ENCODE measurements at places on chromosomes 5 and 9.

- DNase-seq = no peak
Measured at GRCh38 chr9:76575761-76576160, 116.8 kb downstream of the GCNT1 start.

- DNase-seq = no peak
Measured at GRCh38 chr9:81756561-81756960, 67.2 kb upstream of the TLE1 start.

GRCh38 chr9:69168709-69169217, 5.3 kb upstream of the TJP2 start:
- peak; percentile 40 for DNase-seq

DNA sequence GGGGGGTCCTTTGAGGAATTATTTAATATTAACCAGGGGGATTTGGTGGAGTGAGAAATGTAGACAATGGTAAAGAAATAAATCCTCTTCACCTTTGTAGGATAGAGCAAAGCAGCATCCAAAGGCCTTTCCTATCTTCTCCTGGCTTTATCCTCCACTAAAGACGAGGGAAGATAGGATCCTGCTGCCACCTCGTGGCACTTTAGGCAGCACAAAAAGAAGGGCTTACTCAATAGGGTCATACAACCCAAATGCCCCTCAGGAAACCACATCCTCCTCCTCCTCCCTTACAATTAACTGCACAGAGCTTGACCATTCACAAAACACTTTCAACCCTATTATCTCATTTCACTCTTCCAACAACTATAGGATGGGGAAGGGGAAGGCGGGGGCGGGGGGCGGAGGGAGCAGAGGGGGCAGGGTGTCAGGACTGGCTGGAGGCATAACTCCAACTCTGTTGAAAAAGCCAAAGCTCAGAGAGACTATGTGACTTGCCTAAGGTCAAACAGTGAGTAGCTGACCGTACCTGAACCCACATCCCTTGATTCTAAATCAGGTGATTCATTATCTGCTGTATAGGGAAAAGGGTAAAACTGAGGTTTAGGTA, 45.4 kb upstream of the MYOT start:
- no peak for DNase-seq

- DNase-seq = no peak
Measured at GRCh38 chr5:85000671-85001070, 616.0 kb upstream of the EDIL3 start.

GRCh38 chr9:127660886-127661741, 45.7 kb upstream of the CFAP157 start:
- DNase-seq = no peak

- no peak for DNase-seq
Measured at GRCh38 chr5:33088176-33088575, 352.6 kb upstream of the TARS1 start.

DNA sequence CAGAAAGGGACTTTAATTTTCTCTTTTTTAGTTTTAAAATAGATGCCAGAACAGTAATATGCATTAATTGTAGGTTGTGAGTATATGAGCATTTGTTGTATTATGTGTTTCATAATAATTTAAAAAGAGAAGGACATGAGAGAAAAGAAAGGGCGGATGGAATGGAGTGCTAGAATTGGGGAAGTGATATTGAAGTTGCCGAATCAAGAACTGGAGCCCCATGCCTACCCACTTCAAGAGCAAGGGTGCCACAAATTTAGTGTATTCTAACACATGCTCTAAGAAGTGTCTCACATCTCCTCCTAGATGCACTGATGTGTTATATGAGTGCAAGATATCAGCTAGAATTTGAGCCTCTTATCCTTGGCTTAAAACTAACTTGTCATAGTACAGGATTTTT, 43.6 kb upstream of the FYB1 start:
- no peak for DNase-seq

GRCh38 chr5:126280343-126280742, 142.9 kb upstream of the GRAMD2B start:
- DNase-seq = no peak

DNA sequence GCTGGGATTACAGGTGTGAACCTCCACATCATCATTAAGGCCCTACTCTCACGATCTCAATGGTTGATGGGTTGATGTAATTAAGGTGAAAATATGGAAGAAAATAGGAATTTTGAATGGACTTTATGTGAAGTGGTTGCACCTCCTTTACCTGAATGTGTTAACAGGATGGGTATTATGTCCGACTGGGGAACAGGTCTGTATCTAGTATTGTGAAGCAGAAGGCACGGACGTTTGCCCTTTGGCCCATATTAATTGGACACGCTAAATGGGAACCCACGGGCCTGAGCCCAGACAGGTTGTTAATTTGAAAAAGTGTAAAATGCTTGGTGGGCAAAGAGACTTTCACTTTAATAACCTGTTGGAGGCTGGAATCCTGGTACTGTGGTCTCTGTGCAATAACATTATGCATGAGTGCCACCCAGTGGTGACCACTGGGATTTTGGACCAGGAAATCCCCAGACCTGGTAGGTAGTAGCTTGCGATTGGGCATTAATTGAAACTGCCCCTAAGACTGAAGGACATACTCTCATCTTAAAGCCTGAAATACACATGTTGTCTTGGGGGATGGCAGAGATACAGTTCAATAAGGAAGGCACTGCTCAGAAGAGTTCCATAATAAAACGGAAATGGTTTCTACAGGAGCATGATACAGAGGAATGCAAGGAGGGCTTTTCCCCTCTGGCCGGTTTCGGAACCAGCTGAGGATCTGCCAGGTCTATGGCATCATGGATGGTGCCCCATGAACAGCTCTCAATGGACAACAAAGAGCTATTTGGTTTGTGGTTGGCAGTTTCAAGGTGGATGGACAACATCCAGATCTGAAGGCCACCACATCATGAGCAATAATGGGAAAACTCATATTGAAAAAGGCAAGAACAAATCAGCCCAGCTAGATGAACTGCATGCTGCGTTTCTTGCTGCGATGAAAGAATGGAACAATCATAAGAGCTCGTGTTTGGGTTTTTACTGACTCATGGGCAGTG, 26.2 kb upstream of the BICD2 start:
- DNase-seq = peak; percentile 49

GRCh38 chr5:125295405-125295872, 549.0 kb upstream of the ZNF608 start:
- DNase-seq = no peak

- DNase-seq = no peak
Measured at GRCh38 chr9:3464033-3464638, 61.7 kb downstream of the RFX3 start.

GRCh38 chr5:71830681-71831539, 111.8 kb downstream of the CARTPT start:
- DNase-seq = no peak

DNA sequence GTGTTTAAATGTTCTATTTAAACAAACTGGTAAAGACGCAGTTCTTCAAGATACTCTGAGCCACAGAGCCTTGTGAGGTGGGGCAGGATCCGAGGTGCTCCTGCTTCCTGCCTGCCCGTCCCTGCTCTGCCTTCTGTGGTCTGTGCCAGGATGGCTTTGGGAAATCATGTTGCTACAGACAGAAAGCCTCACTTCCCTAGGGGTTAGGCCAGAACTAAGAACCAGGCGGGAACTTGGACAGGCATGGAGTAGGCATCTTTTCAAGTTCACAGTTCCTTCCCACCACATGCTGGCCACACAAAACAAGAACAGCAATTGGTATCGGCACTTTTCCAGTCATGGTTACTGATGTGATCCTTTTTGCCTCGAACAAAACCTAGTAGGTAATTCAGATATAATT, 67.7 kb upstream of the SPOCK1 start:
- DNase-seq = no peak

- DNase-seq = no peak
Measured at GRCh38 chr5:89043676-89044075, 160.7 kb upstream of the MEF2C start.

DNA sequence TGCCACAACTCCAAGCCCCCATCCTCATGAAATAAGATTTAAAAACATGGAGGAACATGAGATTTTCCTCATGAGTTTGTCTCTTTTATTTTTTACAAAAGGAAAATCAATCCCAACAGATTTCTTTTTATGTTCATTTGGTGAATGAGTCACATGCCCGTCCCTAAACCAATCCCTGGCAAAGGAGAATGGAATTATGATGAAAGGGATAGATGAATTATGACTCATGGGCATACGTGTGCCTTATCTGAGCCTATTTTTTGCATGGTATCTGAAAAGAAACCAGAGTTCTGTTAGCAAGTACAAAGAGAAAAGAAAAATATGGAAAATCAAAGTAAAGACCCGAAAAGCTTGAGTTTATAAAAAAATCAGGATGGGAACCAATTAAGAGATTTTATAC, 267.5 kb upstream of the TMEM161B start:
- DNase-seq = no peak

DNA sequence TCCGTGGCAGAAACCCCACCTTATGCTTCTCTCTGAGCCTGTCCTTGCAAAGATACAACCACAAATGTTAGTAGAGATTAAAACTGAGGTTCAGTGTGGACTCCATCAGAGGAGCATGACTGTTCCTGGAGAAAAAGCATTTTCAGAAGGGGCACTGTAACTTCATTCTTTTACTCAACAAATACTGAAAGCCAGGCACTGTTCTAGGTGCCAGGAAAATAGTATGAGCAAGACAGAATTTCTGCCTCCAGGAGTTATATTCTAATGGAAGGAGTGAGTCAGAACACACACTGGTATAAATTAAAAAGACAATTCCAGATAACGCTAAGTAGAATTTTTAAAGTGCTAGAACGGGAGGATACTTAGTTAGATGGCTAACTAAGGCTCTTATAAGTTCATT, 251.4 kb upstream of the GAS1 start:
- no peak for DNase-seq

GRCh38 chr5:2748861-2749513, 2.5 kb downstream of the IRX2 start:
- DNase-seq = no peak

DNA sequence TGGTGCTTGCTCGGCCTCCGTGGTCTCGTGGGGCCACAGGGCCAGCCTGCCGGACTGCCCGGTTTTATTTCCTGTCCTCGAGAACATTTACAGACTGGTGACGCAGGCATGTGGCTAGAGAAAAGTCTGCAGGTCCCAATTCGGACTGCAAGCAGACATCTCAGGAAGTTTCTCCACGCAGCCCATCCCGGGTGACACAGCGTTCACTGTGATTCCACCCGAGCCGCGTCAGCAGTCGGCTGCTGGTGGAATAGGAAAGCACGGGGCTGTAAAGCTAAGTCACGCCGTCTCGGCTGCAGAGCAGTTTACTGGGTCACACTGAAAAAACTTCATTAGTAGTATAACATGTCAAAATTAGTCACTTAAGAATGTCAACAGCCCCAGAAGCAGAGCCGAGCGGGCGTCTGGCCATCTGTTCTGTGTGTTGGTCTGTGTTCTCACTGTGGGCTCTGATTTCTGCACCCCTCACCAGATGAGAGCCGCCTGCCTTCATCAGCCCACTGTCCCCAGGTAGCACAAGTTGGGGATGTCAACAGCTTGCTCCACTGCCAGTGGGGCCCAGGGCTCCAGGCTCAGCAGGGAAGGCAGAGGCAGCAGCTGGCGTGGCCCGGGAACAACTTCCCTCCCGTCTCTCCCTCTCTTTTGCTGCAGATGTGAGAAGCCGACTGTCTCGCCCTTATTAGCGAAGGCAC, 363.7 kb downstream of the IRX2 start:
- no peak for DNase-seq

DNA sequence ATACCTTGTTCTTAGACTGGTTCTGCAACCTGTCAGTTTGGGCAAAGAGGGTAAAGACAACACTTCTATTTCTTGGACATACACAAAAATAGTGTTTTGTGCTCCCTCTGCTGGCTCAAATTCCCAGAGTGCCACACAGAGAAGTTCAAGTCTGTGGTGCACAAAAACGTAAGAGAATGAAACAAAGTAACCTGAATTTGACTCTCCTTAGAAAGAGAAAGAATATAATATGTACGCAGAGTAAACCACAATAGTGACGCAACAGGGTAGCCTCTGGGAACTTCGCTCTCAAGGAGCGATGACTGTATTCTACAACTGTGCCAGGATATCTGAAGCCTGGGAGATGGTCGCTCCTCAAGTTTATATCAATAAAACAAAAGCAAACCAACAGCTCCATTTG, 18.5 kb downstream of the DDX31 start:
- no peak for DNase-seq

DNA sequence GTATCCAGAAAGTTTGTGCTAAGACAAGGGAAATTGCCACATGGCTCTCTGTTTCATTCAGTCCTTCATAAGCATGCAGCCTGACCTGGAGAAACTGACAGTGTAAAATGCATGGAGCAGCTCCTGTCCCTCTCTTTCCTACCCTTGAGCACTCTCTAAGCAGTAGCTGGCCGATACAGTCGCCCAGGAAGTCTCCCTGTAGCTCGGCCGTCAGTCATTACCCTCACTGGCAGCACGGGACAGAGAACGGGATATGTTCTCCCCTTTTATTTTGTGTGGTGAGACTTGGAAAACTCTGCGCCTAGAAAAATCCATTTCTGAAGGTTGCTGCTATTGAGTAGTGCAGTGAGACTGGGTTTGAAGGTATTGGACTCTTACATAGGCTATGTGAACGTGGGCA, 56.8 kb upstream of the KCNMB1 start:
- DNase-seq = no peak

DNA sequence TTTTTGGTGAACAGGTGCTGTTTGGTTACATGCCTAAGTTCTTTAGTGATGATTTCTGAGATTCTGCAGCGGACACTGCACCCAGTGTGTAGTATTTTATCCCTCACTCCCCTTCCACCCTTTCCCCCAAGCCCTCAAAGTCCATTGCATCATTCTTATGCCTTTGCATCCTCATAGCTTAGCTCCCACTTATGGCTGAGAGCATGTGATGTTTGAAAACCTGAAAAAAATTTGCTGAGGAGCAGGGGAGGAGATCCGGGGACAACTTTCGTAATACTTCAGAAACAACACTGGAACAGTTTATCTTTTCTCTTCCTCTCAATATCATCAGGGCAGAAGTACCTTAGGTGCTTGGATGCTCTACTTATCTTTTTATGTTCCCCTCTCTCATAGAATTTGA, 226.4 kb downstream of the ADAMTS6 start:
- DNase-seq = no peak

GRCh38 chr9:27610622-27611021, 37.3 kb upstream of the C9orf72 start:
- no peak for DNase-seq

DNA sequence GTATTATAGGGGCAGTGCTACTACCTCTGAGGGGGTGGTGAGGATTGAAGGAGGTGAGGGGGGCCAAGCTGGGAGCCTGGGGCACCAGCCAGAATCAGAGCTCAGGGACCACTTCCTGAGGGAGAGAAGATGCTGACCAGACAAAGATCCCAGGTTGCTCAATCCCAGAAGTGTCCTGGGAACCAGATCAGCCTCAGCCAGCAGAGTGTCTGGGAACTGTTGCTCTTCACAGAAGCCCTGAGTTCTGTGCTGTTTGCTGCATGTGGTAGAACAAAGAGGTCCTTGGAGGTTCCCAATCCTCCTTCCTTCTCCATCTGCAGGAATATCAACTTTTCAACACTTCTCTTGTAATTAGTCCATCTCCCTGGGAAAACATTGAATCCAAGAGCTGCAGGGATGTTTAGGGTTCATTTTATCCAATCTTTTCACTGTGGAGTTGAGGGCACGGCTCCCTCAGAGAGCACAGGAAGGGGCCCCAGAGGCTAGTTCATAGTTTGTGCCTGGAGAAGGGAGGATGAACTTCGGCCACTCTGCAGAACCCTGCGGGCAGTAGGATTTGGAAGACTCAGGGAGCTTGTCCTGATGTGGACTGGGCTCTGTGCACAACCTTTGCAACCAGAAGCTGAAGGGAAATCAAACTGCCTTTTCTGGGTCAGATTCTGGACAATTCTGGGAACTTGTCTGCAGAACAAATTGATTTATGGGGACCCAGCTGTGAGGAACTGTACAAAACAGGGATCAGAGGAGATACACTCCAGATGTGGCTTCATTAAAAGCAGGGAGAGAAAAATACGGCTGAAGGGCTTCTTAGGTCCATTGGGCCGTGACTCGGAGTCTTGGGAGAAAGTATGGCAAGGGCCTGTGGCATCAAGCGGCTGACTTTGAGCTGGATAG, 57.1 kb downstream of the GALNT12 start:
- no peak for DNase-seq

Measured in stimulated activated CD4-positive, alpha-beta T cell treated with anti-CD3 and anti-CD28 coated beads, Interleukin-15, amount 100 ng/mL, for 1 hour (primary cell).